PC-3 (cell line): ENCODE measurements at places on chromosomes 2 and 18. TPM values are rescaled to one million over a fixed set of nuclear protein-coding genes. Genes with fewer than 3 reads are reported as not detected.

DNA sequence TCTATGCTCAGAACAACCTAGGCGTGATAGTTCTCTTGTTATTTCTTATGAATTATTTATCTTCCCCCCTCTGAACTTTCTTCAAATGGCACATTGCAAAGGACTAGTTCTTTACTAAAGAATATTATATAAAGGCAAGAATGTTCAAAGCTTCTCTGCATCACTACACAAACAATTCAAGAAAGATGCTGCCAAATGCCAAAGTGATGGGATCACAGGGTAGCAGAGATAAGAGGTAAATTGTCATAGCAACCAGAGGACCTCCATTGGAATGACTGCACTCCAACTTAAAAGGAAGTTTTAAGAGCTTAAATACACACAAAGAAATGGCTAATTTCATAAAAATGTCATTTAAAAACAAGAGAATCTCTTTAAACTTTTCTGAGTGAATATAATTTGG, 72.8 kb downstream of the AQP4 start:
- H3K27me3 ChIP-seq, result 0 out of 2 replicates have a peak, but pooled peaks cover 6% of the 10 kb centered on the region
- no peak overlapping the region for H3K4me3 ChIP-seq
- H3K27ac ChIP-seq, result no peak overlapping the region
- H3K36me3 ChIP-seq, result no peaks in the 10 kb centered on the region
- DNase-seq, result peak; percentile 55

- peaks cover 60% of the 10 kb centered on the region for H3K27me3 ChIP-seq
- no peak for DNase-seq
- no peaks in the 10 kb centered on the region for H3K36me3 ChIP-seq
- no peak overlapping the region for H3K27ac ChIP-seq
- H3K4me1 ChIP-seq, result no peaks in the 10 kb centered on the region
Measured at GRCh38 chr2:238765590-238765989, 82.3 kb upstream of the TWIST2 start.

- no peaks in the 10 kb centered on the region for H3K27me3 ChIP-seq
- DNase-seq, result no peak
- no peaks in the 10 kb centered on the region for H3K4me1 ChIP-seq
- no peaks in the 10 kb centered on the region for H3K36me3 ChIP-seq
Measured at GRCh38 chr2:37489536-37489935, 145.1 kb downstream of the QPCT start.

GRCh38 chr2:8142461-8142860, 539.4 kb upstream of the ID2 start:
- no peaks in the 10 kb centered on the region for H3K36me3 ChIP-seq

DNA sequence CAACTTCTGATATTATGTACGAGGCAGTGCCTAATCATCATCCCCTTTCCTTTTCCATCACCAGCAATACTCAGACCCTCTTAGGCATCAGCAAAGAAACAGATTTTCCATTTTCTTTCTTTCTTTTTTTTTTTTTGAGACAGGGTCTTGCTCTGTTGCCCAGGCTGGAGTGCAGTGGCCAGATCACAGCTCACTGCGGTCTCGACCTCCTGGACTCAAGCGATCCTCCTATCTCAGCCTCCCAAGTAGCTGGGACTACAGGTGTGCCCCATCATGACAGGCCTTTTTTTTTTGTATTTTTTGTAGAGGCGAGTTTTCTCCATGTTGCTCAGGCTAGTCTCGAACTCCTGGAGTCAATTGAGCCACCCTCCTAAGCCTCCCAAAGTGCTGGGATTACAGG, 5.9 kb upstream of the OLA1 start:
- peaks cover 1% of the 10 kb centered on the region; the same call in 1 of the 2 replicates for H3K4me1 ChIP-seq
- H3K27me3 ChIP-seq, result no peaks in the 10 kb centered on the region
- no peaks in the 10 kb centered on the region for H3K36me3 ChIP-seq
- H3K27ac ChIP-seq, result no peak overlapping the region

GRCh38 chr2:156339110-156339847, 6.8 kb upstream of the NR4A2 start:
- H3K27me3 ChIP-seq, result no peaks in the 10 kb centered on the region
- peaks cover 39% of the 10 kb centered on the region for H3K4me1 ChIP-seq
- H3K27ac ChIP-seq, result no peak overlapping the region
- H3K36me3 ChIP-seq, result no peaks in the 10 kb centered on the region
- no peak for DNase-seq

GRCh38 chr18:33317640-33318039, 122.9 kb downstream of the CCDC178 start:
- no peak overlapping the region for H3K4me3 ChIP-seq
- H3K27me3 ChIP-seq, result no peaks in the 10 kb centered on the region
- DNase-seq, result no peak
- H3K4me1 ChIP-seq, result no peaks in the 10 kb centered on the region

DPYSL5 gene
- total RNA-seq, result not detected in 2 replicates

EVX2 gene
- total RNA-seq, result not detected in 2 replicates

DNA sequence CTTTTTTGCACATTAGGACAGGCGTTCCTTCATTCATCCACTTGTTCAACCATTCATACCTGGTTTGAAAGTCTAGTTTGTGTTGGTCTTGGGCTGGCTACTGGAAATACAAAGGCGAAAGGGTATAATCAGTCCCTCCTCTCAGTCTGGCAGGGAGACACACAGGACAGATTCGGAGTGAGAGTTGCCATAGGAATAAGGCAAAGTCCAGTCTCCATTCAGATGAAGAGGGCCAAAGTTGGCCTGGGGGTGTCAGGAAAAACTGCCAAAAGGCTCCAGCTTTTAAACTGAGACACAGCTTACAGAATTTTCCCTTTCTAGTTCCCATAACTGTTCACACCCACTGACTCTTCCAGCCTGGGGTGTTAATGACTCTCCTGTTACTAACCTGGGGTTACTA, 96.3 kb upstream of the AQP4 start:
- H3K27ac ChIP-seq, result no peak overlapping the region
- H3K36me3 ChIP-seq, result no peaks in the 10 kb centered on the region
- no peak for DNase-seq
- no peaks in the 10 kb centered on the region for H3K4me1 ChIP-seq

C2orf66 gene
- 0.51 TPM in 1 of 2 replicates, not detected in the other for total RNA-seq

- peak overlapping the region; percentile 97 for H3K4me3 ChIP-seq
- H3K27ac ChIP-seq, result peak overlapping the region; percentile 56
- H3K27me3 ChIP-seq, result no peaks in the 10 kb centered on the region
- peaks cover 10% of the 10 kb centered on the region; the same call in 1 of the 2 replicates for H3K4me1 ChIP-seq
- peak; percentile 27 for DNase-seq
- peaks cover 13% of the 10 kb centered on the region for H3K36me3 ChIP-seq
Measured at GRCh38 chr2:108449410-108450130, 564 bp downstream of the GCC2 start.

CREG2 gene
- 40.0 and 67.9 TPM in 2 replicates for total RNA-seq

ANKRD30BL gene
- total RNA-seq, result not detected in 2 replicates

QPCT gene
- total RNA-seq, result not detected in 2 replicates

DNA sequence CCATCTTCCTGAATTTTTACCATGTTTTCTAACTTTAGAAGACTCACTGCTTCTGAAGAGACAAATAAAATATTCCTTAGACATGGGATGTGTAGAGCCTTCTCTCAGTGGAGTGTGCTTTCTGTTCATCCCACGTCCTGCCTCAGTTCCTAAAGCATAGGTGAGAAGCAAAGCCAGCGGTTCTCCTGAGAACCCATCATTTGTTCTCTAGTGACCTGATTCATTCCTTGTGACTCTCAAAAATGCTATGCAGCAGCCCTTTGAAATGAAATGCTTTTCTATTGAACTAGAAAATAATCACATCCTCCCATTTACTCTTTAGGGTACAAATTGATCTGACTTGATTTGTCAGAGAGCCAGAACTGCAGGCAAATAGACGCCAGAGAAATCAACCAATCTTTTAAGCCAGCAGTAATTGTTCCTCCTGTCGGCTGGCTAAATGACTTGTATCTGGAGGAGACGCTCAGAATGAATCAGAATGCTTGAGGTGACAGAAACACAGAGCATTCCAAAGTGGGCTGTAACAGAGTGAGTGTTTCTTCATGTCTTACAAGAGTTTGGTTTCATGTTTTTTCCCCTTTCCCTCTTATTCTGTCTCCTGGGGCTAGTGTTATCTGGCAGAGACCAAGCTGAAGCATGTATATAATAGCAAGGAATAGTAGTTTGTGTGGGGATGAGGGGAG, 81.3 kb upstream of the TMEM178A start:
- H3K36me3 ChIP-seq, result no peaks in the 10 kb centered on the region
- no peak overlapping the region for H3K4me3 ChIP-seq
- no peaks in the 10 kb centered on the region for H3K4me1 ChIP-seq
- DNase-seq, result peak; percentile 29

- no peak overlapping the region for H3K27ac ChIP-seq
- no peak overlapping the region for H3K4me3 ChIP-seq
Measured at GRCh38 chr2:62831729-62832128, 126.2 kb downstream of the EHBP1 start.

GRCh38 chr2:136492901-136493300, 272.4 kb upstream of the THSD7B start:
- H3K36me3 ChIP-seq, result no peaks in the 10 kb centered on the region
- no peak overlapping the region for H3K27ac ChIP-seq
- H3K4me3 ChIP-seq, result no peak overlapping the region
- DNase-seq, result no peak
- H3K4me1 ChIP-seq, result no peaks in the 10 kb centered on the region
- H3K27me3 ChIP-seq, result peaks cover 11% of the 10 kb centered on the region; the same call in 1 of the 2 replicates

DHX57 gene
- 16.6 and 17.5 TPM in 2 replicates for total RNA-seq

DNA sequence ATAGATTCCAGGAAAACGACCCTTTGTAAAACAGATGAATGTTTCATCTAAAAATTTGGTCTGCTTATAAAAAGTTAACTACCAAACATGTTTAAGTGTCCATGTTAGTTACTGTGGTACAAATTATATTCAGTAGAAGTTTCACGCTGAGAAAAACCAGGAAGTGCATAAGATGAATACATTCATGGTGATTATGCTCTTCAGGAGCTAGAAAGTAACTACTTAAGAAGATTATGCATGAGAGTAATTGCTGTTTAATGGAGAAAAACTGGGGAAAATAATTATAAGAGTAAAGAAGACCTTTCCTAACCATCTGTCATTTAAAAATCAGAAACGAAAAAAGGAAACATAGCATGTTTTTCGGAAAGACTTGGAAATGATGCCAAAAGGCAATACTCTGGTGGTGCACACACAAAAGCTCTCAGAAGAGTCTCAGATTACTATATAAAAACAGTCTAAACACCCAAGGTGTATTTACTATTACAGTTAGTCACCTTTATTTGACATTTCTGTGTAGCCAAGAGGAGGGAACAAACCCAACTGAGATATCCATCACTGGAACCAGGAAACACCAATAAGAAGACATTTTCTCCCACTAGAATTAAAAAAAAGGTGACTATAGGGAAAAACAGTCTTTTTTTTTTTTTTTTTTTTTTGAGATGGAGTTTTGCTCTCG, 38.8 kb upstream of the METTL21A start:
- peaks cover 6% of the 10 kb centered on the region for H3K4me1 ChIP-seq
- peak; percentile 79 for DNase-seq
